Muscle of leg (tissue), 16 donors: ENCODE measurements at places on chromosomes 5 and 9. TPM values are rescaled to one million over a fixed set of nuclear protein-coding genes. Genes with fewer than 3 reads are reported as not detected.

MCC gene
- total RNA-seq, result 19.6 TPM

STPG3 gene
- total RNA-seq, result not detected

DNA sequence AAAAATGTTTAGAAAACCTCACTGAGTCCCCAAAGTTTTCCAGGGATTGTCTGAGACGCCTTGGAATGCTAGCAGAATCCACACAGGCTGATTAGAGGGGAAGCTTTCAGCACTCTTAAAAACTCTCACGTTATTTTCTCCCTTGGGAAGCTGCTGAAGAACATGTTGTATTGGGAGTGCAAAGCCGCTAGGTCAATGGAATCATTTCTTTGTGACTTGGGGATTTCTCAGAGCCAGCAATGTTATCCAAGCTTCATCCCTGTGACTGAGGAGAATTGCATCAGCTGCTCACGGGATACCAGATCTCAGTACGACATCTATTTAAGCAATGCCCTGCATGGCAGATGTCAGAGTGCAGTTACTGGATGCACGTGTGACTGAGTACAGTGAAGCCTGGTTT is 426.4 kb upstream of the MPDZ start:
- peak overlapping the region; percentile 90 for H3K27ac ChIP-seq
- no peaks in the 10 kb centered on the region for H3K27me3 ChIP-seq

- no peaks in the 10 kb centered on the region for H3K4me1 ChIP-seq
- H3K27ac ChIP-seq, result no peak overlapping the region
- H3K4me3 ChIP-seq, result no peak overlapping the region
- H3K27me3 ChIP-seq, result no peaks in the 10 kb centered on the region
- H3K36me3 ChIP-seq, result no peaks in the 10 kb centered on the region
- DNase-seq, result no peak
Measured at GRCh38 chr5:169988206-169988605, 7.9 kb upstream of the INSYN2B start.

- peaks cover 6% of the 10 kb centered on the region for H3K27me3 ChIP-seq
- no peak for DNase-seq
- peaks cover 6% of the 10 kb centered on the region for H3K4me1 ChIP-seq
- no peak overlapping the region for H3K4me3 ChIP-seq
- H3K27ac ChIP-seq, result no peak overlapping the region
Measured at GRCh38 chr9:88826771-88827181, 164.5 kb upstream of the S1PR3 start.

P4HA2 gene
- total RNA-seq, result 56.1 TPM

- H3K27ac ChIP-seq, result no peak overlapping the region
- H3K4me1 ChIP-seq, result peaks cover 16% of the 10 kb centered on the region
- no peaks in the 10 kb centered on the region for H3K36me3 ChIP-seq
- peak; percentile 34 for DNase-seq
- peak overlapping the region; percentile 54 for H3K4me3 ChIP-seq
- H3K27me3 ChIP-seq, result peaks cover 37% of the 10 kb centered on the region
Measured at GRCh38 chr5:69493396-69494133, 975 bp downstream of the OCLN start.

- no peaks in the 10 kb centered on the region for H3K27me3 ChIP-seq
- no peak overlapping the region for H3K4me3 ChIP-seq
- H3K4me1 ChIP-seq, result peaks cover 2% of the 10 kb centered on the region
- H3K36me3 ChIP-seq, result no peaks in the 10 kb centered on the region
- no peak overlapping the region for H3K27ac ChIP-seq
- peak; percentile 82 for DNase-seq
Measured at GRCh38 chr9:71285191-71285656, 163.8 kb upstream of the TRPM3 start.

- H3K36me3 ChIP-seq, result no peaks in the 10 kb centered on the region
- no peaks in the 10 kb centered on the region for H3K27me3 ChIP-seq
- no peak overlapping the region for H3K4me3 ChIP-seq
- H3K4me1 ChIP-seq, result peaks cover 61% of the 10 kb centered on the region
- peak overlapping the region; percentile 96 for H3K27ac ChIP-seq
Measured at GRCh38 chr9:127186806-127187205, 64.4 kb upstream of the ANGPTL2 start.

BICD2 gene
- 24.6 TPM for total RNA-seq

NUTM2F gene
- not detected for total RNA-seq

HTR1A gene
- not detected for total RNA-seq

CKMT2 gene
- 91.3 TPM for total RNA-seq

DNA sequence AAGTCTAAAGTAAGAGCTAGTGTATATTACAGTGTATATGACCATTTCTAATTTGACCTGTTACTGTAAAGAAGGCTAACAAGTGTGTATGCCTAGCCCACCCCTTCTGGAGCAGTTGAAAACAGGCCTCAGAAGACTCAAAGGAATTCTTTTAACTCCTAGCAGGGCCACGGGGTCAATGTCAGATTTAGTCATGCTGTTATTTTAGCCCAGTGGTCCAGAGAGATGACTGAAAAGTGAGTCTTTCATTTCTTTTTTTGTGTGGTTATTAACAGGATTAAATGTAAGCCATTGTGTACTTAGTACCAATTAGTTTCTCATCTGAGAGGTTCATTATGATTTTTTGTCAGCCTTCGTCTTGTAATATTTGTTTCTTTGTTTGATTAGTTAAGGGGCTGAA is 24.4 kb downstream of the ZCCHC7 start:
- no peaks in the 10 kb centered on the region for H3K4me1 ChIP-seq
- H3K36me3 ChIP-seq, result no peaks in the 10 kb centered on the region
- H3K27me3 ChIP-seq, result no peaks in the 10 kb centered on the region

GRCh38 chr5:20555034-20555433 is 567.0 kb upstream of the CDH18 start:
- no peaks in the 10 kb centered on the region for H3K27me3 ChIP-seq
- no peaks in the 10 kb centered on the region for H3K36me3 ChIP-seq
- H3K4me1 ChIP-seq, result no peaks in the 10 kb centered on the region
- H3K27ac ChIP-seq, result no peak overlapping the region
- H3K4me3 ChIP-seq, result no peak overlapping the region

LRRC14B gene
- total RNA-seq, result 28.4 TPM

PCDHGB2 gene
- 1.5 TPM for total RNA-seq

- H3K27me3 ChIP-seq, result no peaks in the 10 kb centered on the region
- peaks cover 6% of the 10 kb centered on the region for H3K36me3 ChIP-seq
- DNase-seq, result peak; percentile 64
Measured at GRCh38 chr9:89413963-89414638, 83.8 kb downstream of the SEMA4D start.

- H3K27me3 ChIP-seq, result no peaks in the 10 kb centered on the region
- H3K4me1 ChIP-seq, result no peaks in the 10 kb centered on the region
- peaks cover 53% of the 10 kb centered on the region for H3K36me3 ChIP-seq
- H3K27ac ChIP-seq, result no peak overlapping the region
- DNase-seq, result no peak
- no peak overlapping the region for H3K4me3 ChIP-seq
Measured at GRCh38 chr9:89340332-89340731, 22.0 kb downstream of the SECISBP2 start.

- H3K27me3 ChIP-seq, result no peaks in the 10 kb centered on the region
- H3K36me3 ChIP-seq, result peaks cover 2% of the 10 kb centered on the region
- no peak for DNase-seq
- peak overlapping the region; percentile 91 for H3K4me3 ChIP-seq
Measured at GRCh38 chr9:125707472-125707804, 430 bp upstream of the MAPKAP1 start.

GRCh38 chr9:119771341-119771740 is 402.1 kb upstream of the BRINP1 start:
- no peak overlapping the region for H3K27ac ChIP-seq
- no peaks in the 10 kb centered on the region for H3K4me1 ChIP-seq
- H3K36me3 ChIP-seq, result no peaks in the 10 kb centered on the region
- no peaks in the 10 kb centered on the region for H3K27me3 ChIP-seq

- H3K4me1 ChIP-seq, result peaks cover 4% of the 10 kb centered on the region
- no peak for DNase-seq
- H3K36me3 ChIP-seq, result no peaks in the 10 kb centered on the region
- no peak overlapping the region for H3K4me3 ChIP-seq
- H3K27me3 ChIP-seq, result no peaks in the 10 kb centered on the region
Measured at GRCh38 chr5:157956271-157956885, 97.4 kb upstream of the CLINT1 start.

PCDHB14 gene
- total RNA-seq, result 4.8 TPM
